Progenitor cell of endocrine pancreas (in vitro differentiated cells): ENCODE measurements at places on chromosomes 1 and 21.

DNA sequence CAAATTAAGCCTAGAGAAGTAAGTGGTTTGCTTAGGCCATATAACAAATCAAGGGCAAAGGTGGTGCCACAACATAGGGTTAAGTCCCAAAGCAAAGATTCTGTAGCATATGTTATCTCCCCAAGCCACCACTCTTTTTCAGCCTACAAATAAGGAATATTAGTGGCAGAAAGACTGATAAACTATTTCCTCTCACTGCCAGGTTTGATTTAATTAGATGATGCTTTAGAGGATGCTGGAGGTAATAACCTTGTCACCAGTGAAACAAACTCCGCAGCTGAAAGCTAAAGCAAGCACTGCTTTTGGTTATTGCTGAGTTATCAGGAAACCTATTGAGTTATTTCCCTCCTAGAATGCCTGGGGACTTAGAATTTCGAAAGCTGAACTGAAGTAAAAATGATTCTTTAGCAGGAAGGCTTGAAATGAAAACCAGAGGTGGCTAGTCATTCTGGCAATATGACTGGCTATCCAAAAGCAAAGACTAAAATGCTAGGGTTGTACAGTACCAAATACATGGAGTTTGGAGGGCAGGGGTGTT is 145.2 kb downstream of the SYT2 start:
- H3K27ac ChIP-seq: no peak overlapping the region
- H3K4me1 ChIP-seq: peaks cover 29% of the 10 kb centered on the region
- no peaks in the 10 kb centered on the region for H3K27me3 ChIP-seq
- H3K36me3 ChIP-seq: peaks cover 3% of the 10 kb centered on the region
- H3K4me3 ChIP-seq: no peak overlapping the region

- H3K27me3 ChIP-seq: no peaks in the 10 kb centered on the region
- no peak overlapping the region for H3K4me3 ChIP-seq
- no peak for DNase-seq
- peaks cover 40% of the 10 kb centered on the region for H3K36me3 ChIP-seq
- H3K27ac ChIP-seq: no peak overlapping the region
- H3K4me1 ChIP-seq: no peaks in the 10 kb centered on the region
These were observed 59.9 kb upstream of the QSOX1 start for GRCh38 chr1:180094705-180095295.

- no peaks in the 10 kb centered on the region for H3K27me3 ChIP-seq
- H3K36me3 ChIP-seq: peaks cover 9% of the 10 kb centered on the region
- no peak for DNase-seq
- no peak overlapping the region for H3K4me3 ChIP-seq
- peaks cover 51% of the 10 kb centered on the region for H3K4me1 ChIP-seq
These were observed 32.0 kb downstream of the DUSP10 start for GRCh38 chr1:221709854-221710253.

GRCh38 chr1:75035536-75035935 is 98.7 kb upstream of the LHX8 start:
- H3K4me3 ChIP-seq: no peak overlapping the region
- no peak for DNase-seq

DNA sequence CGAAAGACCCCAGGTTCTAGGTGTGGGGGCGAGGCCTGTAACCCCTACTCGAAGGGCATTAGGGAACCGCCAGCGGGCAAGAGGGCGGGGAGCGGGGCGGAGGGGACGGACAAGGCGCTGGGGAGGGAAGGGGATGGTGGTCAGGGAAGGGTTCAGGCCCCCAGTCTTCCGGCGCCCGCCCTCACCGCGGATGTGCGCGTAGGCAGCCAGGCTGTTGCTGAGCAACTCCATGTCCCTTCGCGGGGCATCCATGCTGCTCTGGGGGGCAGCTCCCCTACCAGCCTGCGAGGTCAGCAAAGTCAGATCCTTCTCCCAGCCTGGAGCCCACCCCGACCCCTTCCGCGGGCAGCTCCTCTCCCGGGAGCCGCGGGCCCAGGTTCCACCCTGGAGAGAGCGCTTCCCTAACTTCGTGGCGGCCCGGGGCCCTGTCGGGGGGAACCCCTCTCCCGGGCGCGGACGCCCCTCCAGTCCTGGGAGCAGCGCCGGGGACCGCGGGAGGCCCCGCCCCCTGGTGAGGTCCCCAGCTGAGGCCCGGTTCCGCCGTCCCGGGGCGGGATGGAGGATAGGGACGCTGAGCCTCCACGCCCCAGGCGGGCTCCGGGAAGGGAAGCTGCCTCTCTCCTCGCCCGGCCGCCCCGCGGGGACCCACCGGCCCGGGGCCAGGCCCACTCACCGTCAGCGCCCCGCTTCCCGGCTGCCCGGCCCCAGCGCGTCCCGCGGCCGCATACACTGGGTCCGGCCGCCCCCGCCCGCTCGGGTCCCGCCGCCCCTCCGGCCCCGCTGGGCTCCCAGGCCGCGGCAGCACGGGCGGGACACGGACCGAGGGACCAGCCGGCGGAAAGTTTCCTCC is 434 bp downstream of the EVA1B start:
- peaks cover 26% of the 10 kb centered on the region for H3K27me3 ChIP-seq
- peak overlapping the region; percentile 66 for H3K4me3 ChIP-seq
- peaks cover 15% of the 10 kb centered on the region for H3K4me1 ChIP-seq
- no peak overlapping the region for H3K27ac ChIP-seq

DNA sequence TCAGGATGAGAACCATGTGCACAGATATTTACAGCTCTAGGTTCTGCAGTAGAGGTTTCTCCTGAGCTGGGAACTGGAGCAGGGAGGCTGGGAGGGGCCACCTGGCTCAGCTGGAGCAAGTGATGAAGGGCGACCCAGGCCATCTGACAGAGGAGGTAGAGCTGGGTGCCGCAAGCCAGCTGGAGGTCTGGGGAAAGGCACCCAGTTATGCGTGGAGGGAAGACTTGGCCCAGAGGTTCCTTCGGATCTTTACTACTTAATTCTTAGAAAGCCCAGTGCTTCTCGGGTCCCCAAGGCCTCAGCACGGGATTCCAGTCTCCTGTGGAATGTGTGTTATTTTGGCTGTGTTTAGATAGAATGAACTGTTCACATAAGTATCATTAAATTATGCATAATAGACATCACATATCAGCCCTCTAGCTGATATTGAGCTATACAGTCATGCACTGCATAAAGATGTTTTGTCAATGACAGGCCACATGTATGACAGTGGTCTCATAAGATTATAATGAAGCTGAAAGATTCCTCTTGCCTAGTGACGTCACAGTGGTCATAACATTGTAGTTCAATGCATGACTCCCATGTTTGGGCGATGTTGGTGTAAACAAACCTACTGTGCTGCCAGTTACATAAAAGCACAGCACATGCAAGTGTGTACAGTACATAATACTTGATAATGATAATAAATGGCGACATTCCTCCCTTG is 245.1 kb downstream of the RHOU start:
- H3K27ac ChIP-seq: no peak overlapping the region
- H3K4me3 ChIP-seq: no peak overlapping the region
- DNase-seq: no peak
- no peaks in the 10 kb centered on the region for H3K36me3 ChIP-seq
- peaks cover 2% of the 10 kb centered on the region for H3K4me1 ChIP-seq
- H3K27me3 ChIP-seq: peaks cover 3% of the 10 kb centered on the region

- H3K4me1 ChIP-seq: no peaks in the 10 kb centered on the region
- H3K4me3 ChIP-seq: no peak overlapping the region
- no peak for DNase-seq
- H3K27ac ChIP-seq: no peak overlapping the region
These were observed 11.5 kb downstream of the DDX59 start for GRCh38 chr1:200658037-200658818.

GRCh38 chr1:228695015-228695955 is 40.0 kb upstream of the RHOU start:
- peaks cover 14% of the 10 kb centered on the region for H3K4me1 ChIP-seq
- DNase-seq: no peak
- no peak overlapping the region for H3K4me3 ChIP-seq
- H3K36me3 ChIP-seq: no peaks in the 10 kb centered on the region
- H3K27me3 ChIP-seq: no peaks in the 10 kb centered on the region
- no peak overlapping the region for H3K27ac ChIP-seq

GRCh38 chr1:190849346-190849745 is 371.7 kb upstream of the BRINP3 start:
- no peak overlapping the region for H3K4me3 ChIP-seq
- no peaks in the 10 kb centered on the region for H3K27me3 ChIP-seq
- peaks cover 13% of the 10 kb centered on the region for H3K4me1 ChIP-seq
- no peak overlapping the region for H3K27ac ChIP-seq

GRCh38 chr1:25658791-25659431 is 42.3 kb downstream of the MAN1C1 start:
- no peak overlapping the region for H3K4me3 ChIP-seq
- H3K36me3 ChIP-seq: no peaks in the 10 kb centered on the region
- H3K27me3 ChIP-seq: no peaks in the 10 kb centered on the region
- peaks cover 3% of the 10 kb centered on the region for H3K4me1 ChIP-seq

DNA sequence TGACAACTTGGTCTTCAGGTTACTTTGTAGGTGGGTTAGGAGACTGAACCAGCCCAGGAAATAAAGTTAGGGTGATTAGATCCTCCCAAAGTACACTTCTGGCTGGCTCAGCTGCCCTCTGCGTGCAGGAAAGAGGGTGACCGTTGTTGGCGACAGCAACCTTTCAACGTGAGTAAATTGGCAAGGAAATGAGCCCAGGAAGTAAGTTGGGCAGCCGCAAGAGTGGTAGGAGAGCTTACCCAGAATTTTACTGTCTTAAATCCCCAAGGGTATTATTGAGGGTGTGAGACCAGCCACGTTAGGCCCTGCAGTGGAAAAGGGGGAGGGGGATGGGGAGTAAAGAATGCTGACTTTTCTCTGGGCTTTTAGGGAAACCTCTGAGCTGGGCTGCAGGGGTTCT is 1.6 kb downstream of the TENT5C start:
- H3K4me1 ChIP-seq: peaks cover 27% of the 10 kb centered on the region
- peak overlapping the region; percentile 98 for H3K4me3 ChIP-seq
- no peak for DNase-seq
- H3K27me3 ChIP-seq: no peaks in the 10 kb centered on the region
- peaks cover 5% of the 10 kb centered on the region for H3K36me3 ChIP-seq

GRCh38 chr1:33131191-33131590 is 50.2 kb downstream of the AZIN2 start:
- H3K27me3 ChIP-seq: peaks cover 22% of the 10 kb centered on the region
- no peak overlapping the region for H3K4me3 ChIP-seq
- no peak overlapping the region for H3K27ac ChIP-seq
- peaks cover 1% of the 10 kb centered on the region for H3K4me1 ChIP-seq

GRCh38 chr1:89262643-89263042 is 10.0 kb downstream of the GBP5 start:
- no peak overlapping the region for H3K4me3 ChIP-seq
- no peak overlapping the region for H3K27ac ChIP-seq
- no peak for DNase-seq
- H3K27me3 ChIP-seq: no peaks in the 10 kb centered on the region
- H3K4me1 ChIP-seq: no peaks in the 10 kb centered on the region
- H3K36me3 ChIP-seq: no peaks in the 10 kb centered on the region

DNA sequence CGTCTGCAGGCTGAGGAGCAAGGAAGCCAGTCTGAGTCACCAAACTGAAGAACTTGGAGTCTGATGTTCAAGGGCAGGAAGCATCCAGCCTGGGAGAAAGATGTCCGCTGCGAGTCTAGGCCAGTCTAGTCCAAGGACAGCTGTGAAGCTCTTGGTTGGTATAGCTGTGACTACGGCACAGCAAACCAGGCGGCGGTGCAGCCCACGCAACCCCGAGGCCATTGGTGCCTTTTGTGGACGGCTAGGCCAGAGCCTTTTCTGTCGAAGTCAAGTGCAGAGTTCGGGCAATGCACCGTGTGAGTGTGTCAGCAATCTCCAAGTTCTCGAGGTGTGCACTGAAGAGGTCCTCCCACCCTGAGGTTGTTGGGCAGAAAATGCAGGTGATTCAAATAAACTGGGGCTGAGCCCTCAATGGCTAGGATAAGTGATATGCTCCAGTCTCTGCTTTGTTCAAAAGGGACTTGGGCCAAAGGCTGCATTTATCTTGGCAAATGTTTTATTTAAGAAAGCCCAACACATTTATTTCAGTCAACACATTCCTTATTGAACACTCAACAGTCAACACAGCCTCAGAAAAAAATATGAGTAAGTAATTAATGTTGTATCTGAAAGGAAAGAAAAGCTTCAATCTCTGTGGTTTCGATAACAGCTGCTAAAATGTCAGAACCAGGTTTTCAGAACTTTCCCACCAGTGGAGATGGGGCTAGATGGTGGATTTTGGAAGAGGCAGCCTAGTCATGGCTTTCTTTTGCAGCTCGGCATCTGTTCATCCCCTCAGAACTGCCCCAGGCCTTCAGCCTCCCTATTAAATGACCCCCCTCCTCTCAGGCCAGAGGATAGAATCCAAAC is 78.1 kb upstream of the COX20 start:
- no peak overlapping the region for H3K27ac ChIP-seq
- H3K4me3 ChIP-seq: no peak overlapping the region
- no peak for DNase-seq
- H3K36me3 ChIP-seq: no peaks in the 10 kb centered on the region
- no peaks in the 10 kb centered on the region for H3K27me3 ChIP-seq
- H3K4me1 ChIP-seq: peaks cover 10% of the 10 kb centered on the region

GRCh38 chr1:10724948-10725847 is 71.2 kb downstream of the CASZ1 start:
- peaks cover 19% of the 10 kb centered on the region for H3K4me1 ChIP-seq
- peak overlapping the region; percentile 76 for H3K27ac ChIP-seq
- no peak overlapping the region for H3K4me3 ChIP-seq
- peaks cover 10% of the 10 kb centered on the region for H3K27me3 ChIP-seq

GRCh38 chr1:201656311-201657032 is 117.5 kb downstream of the NAV1 start:
- H3K4me3 ChIP-seq: no peak overlapping the region
- H3K27me3 ChIP-seq: peaks cover 29% of the 10 kb centered on the region
- H3K36me3 ChIP-seq: no peaks in the 10 kb centered on the region

DNA sequence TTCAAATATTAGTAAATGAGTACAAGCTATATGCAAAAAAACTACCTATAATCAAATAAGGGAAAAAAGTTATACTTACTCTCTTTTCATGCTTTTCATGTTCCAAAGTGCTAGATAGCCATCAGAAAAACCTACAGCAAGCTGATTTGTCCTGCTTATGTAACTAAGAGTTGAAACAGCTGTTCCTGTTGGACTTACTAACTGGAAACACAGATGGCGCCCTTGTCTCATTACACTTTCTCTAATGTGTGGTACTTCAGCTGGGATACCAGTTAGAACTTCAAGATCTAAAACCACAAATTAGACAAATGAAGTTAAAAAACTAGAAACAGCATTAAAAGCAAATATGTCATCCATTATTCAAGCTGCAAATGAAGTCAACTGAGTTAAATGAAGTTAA is 24.3 kb downstream of the AHCTF1 start:
- H3K4me1 ChIP-seq: peaks cover 4% of the 10 kb centered on the region
- H3K27ac ChIP-seq: no peak overlapping the region
- no peaks in the 10 kb centered on the region for H3K27me3 ChIP-seq
- no peak overlapping the region for H3K4me3 ChIP-seq
- no peak for DNase-seq

- H3K4me1 ChIP-seq: no peaks in the 10 kb centered on the region
- H3K4me3 ChIP-seq: no peak overlapping the region
- DNase-seq: no peak
- no peaks in the 10 kb centered on the region for H3K27me3 ChIP-seq
- no peaks in the 10 kb centered on the region for H3K36me3 ChIP-seq
- H3K27ac ChIP-seq: no peak overlapping the region
These were observed 176.8 kb downstream of the ZP4 start for GRCh38 chr1:237713916-237714315.
